ENCODE measurements at places on chromosomes 4 and X.

GRCh38 chr4:179372746-179373145 is 1930.5 kb upstream of the AGA start:
- DNase-seq: no peak

DNA sequence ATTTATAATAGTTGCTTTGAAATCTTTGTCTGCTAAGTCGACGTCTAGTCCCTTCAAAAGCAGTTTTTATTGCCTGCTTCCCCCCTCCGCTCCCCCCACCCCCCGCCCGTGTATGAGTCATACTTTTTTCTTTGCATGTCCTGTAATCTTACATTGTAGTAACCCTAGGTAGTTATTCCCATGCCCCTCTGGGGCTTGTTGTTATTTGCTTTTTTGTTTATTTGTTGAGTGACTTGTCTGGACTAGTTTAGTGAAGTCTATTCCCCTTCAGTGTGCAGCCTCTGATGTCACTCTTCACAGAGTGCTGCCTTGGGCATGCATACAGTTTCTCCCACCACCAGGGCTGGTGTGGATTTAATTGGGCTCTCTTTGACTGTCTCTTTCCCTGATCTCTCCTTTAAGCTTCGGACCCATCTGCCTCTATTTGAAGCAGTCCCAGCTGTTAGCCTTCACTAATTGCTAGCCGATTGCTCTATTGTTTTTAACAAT is 86.2 kb downstream of the PPEF1 start:
- DNase-seq: no peak

- DNase-seq: no peak
Observed at GRCh38 chr4:99447513-99447912, 12.4 kb upstream of the ADH7 start.

DNA sequence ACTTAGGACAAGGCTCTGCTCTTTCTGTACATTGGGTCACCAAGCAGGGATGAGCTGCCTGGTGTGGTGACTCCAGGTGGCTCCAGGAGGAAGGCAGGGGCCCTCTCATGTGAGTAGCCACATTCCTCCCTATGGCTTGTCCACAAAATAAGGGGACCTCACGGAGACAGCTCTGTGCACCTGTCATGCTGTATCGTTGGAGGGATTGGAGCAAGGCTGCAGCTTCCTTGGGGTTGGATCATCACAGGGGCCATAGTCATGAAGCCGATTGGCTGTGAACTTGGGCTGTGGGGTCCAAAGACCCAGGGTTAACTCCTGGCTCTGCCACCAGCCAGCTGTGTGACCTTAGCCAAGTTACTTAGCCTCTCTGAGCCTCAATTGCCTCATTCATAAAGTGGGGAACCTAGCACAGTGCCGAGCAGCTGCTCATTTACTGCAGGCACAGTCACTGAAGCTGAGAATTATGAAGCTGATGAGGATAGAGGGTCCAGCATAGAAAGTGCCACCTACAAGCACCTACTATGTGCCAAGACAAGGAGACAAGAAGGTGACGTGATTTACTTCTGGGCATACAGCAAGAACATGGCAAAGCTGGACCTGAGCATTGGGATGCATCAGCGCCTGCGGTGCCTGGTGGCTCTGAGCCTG is 11.8 kb upstream of the KIAA0232 start:
- no peak for DNase-seq

- no peak for DNase-seq
Observed at GRCh38 chrX:38375891-38376290, 23.5 kb downstream of the OTC start.

All from substantia nigra (tissue), 51 donors.